ENCODE measurements at places on chromosomes 4 and X.

GRCh38 chrX:125096469-125096868, 223.2 kb upstream of the TEX13C start:
- DNase-seq: no peak

- DNase-seq: no peak
Observed at GRCh38 chr4:182921608-182922007, 4.4 kb upstream of the DCTD start.

- DNase-seq: no peak
Observed at GRCh38 chrX:103726477-103726876, 15.8 kb downstream of the TMEM31 start.

- DNase-seq: no peak
Observed at GRCh38 chr4:43776371-43776770, 672.2 kb downstream of the KCTD8 start.
